ENCODE measurements at places on chromosomes 4 and X.

DNA sequence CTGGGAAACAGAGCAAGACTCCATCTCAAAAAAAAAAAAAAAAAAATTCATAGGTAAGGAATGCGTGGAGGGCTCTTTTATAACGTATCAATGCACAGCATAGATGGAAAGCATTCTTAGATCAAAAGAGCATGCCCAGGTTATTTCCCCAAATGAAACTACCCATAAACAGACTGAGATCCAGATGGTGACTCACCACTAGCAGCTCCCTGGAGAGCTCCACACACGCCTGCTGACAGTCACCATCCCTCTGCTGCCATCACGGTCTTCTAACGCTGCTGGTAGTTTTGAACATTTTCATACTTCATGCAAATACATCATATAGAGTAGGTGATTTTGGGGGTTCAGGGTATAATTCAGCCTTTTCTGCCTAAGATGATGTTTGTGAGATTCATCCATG, 136.9 kb downstream of the ASMT start:
- DNase-seq, result no peak

DNA sequence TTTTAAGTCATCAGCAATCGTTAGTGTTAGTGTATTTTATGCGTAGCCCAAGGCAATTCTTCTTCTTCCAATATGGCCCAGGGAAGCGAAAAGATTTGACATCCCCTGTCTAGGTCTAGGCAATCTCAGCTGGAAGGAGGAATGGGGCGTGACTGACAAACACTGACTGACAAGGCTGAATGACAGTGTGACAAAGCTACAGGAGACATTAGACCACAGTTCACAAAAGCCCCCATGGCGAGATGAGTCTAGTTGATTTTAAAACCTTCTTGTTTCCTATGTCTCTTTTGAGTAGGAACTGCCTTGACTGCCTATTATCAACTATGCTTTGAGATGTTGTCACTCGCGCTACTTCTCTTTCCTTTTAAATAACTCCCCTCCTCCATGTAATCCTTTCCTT, 42.3 kb downstream of the QRFPR start:
- DNase-seq, result no peak

- no peak for DNase-seq
These were observed 37.1 kb downstream of the SRPX start for GRCh38 chrX:38183596-38183995.

GRCh38 chr4:127959794-127960193, 5.2 kb downstream of the MFSD8 start:
- DNase-seq, result no peak

DNA sequence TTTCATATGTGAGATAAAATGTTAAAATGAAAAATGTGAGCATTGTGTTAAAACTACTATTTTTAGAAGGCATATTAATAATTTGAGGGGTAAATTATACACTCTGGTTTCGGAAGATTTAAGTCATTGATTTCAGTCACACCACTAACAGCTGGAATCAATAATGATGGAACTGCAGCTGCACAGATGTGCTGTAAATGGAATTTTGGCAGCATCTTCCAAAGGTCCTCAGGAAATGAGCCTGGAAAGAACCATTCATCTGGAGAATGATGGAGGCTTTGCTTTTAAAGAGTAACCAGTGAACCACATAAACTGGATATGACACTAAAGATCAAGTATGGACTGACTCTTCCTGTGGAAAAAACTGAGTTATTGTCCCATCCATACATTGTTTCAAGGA, 759.0 kb upstream of the EPHA5 start:
- no peak for DNase-seq

- DNase-seq, result no peak
These were observed 209.0 kb downstream of the HS6ST2 start for GRCh38 chrX:132749406-132749805.

GRCh38 chr4:138706201-138706600, 309.4 kb upstream of the NOCT start:
- DNase-seq, result no peak

All from GM23338 (cell line).